ENCODE measurements at places on chromosomes 16 and 17. TPM values are rescaled to one million over a fixed set of nuclear protein-coding genes. Genes with fewer than 3 reads are reported as not detected.

- no peak for DNase-seq
Observed at GRCh38 chr17:8757189-8757588, 1.2 kb downstream of the SPDYE4 start.

The CLEC19A gene
- total RNA-seq: not detected

- no peak for DNase-seq
Observed at GRCh38 chr17:49498029-49498615, 3.0 kb downstream of the NGFR start.

The PKMYT1 gene
- 3.6 TPM for total RNA-seq

The ATP2A1 gene
- 64.1 TPM for total RNA-seq

The CCL23 gene
- total RNA-seq: 0.39 TPM

The DBNDD1 gene
- 0.79 TPM for total RNA-seq

The TP53TG3C gene
- total RNA-seq: not detected

The KRTAP4-1 gene
- total RNA-seq: 3.6 TPM

The MFAP4 gene
- total RNA-seq: 126 TPM

GRCh38 chr16:71564335-71564967 is 12.4 kb downstream of the TAT start:
- DNase-seq: no peak

GRCh38 chr16:12210925-12211869 is 234.7 kb downstream of the SNX29 start:
- no peak for DNase-seq

DNA sequence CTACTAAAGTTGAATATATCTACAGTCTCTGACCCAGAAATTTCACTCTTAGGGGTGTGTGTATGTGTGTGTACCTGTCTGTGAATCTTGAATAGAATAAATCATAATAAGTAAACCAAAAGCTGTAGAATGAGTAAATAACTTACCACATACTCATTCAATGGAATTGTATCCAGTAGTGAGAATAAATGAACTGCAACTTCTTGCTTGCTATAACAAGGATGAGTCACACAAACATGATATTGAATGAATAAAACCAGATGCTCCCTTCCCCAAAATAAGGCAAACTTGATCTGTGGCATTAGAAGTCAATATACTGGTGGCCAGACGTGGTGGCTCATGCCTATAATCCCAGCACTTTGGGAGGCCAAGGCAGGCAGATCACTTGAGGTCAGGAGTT is 259.8 kb upstream of the MON1B start:
- no peak for DNase-seq

DNA sequence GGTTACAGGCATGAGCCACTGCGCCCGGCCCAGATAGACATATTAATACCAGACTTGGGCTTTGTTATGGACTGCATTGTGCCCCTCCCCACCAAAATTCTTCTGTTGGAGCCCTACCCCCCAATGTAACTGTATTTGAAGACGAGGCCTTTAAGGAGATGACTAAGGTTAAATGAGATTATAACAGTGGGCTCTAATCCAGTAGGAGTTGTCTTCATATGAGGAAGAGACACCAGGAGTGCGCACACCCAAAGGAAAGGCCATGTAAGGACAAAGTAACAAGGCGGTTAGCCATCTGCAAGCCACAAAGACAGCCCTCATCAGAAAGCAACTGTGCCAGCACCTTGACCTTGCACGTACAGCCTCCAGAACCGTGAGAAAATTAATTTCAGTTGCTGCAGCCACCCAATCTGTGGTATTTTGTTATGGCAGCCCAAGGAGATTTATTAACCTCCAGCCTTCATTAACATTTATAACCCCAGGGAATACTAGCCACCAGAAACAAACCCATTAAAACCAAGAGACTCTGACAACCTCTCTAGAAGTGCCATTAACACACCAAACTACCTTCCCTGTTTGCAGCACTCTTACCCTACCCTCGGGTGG is 107.6 kb downstream of the TTC19 start:
- no peak for DNase-seq

- no peak for DNase-seq
Observed at GRCh38 chr17:32859857-32860525, 16.9 kb downstream of the MYO1D start.

GRCh38 chr16:48559462-48560211 is 50.3 kb downstream of the N4BP1 start:
- no peak for DNase-seq

DNA sequence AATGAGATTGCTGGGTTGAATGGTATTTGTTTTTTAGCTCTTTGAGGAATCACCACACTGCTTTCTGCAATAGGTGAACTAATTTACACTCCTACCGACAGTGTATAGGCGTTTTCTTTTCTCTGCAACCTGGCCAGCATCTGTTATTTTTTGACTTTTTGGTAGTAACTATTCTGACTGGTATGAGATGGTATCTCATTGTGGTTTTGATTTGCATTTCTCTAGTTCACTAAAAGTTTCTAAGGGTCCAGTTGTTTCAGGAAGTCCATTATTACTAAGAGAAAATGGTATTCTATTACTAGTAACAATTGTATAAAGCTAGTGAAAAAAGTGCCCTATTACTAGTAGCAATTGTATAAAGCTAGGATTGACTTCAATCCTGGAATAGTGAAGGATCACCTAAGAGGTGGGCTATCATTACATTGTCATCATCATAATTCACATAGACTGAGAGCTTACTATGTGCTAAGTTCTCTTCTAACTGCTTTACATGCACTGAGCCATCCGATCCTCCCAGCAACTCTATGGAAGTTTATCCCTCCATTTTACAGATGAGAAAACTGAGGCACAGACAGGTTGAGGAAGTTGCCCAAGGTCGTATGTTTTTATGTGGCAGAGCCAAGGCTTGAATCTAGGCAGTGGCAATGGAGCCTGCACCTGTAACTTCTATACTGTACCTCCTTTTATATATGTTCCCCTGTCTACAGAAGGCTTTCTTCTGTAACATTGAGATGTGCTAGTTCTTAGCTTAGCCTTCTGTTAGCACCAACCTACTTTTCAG is 13.4 kb upstream of the SMIM36 start:
- no peak for DNase-seq

Data from skin of body (tissue), 3 donors.